ENCODE measurements at places on chromosomes 3 and 15.
A peak's percentile ranks its signal among the peaks of the same experiment; 100 is the strongest.

DNA sequence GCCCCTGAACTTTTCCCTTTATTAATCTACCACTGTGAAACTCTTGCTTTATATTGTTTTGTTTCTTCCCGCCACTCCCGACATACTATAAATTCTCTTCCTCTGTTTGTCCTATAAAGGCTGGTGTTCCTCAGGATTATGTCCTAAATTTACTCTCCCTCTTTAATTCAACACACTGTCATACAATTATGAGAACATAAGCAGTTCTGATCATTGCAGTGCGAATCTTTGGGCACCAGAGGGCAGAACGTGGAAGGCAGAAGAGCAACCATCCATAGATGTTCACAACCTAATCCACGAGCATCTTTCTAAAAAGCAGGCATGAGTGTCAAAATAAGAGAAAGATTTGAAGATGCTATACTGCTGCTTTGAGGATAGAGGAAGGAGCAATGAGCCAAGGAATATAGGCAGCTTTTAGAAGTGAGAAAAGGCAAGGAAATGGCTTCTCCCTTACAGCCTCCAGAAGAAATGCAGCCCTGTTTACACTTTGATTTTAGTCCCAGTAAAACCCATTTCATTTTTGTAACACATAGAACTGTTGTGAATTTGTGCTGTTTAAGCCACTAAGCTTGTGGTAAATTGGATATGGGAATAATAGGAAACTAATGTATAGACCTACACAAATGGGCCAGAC, 179.4 kb downstream of the GBE1 start:
- DNase-seq, result no peak

GRCh38 chr15:72585476-72586058, 68.9 kb upstream of the GOLGA6B start:
- DNase-seq, result no peak

DNA sequence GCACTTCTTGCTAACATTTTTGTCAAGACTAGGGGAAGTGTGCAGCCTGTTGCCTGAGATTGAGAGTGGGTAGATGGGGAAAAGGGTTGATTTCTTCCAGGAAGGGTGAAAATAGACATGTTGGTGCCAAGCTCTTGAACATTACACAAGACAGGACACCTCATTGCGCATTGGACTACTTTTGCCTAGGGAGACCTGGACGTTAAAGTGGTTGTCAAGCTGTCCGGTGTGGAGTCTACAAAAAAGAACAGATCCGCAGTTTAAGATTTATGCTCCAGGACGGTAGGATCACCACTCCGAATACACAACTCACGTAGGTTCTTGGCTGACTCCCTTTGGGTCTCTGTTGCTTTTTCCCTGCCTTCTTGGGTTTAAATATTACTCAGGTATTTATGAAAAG, 56.3 kb upstream of the LRIG1 start:
- no peak for DNase-seq

DNA sequence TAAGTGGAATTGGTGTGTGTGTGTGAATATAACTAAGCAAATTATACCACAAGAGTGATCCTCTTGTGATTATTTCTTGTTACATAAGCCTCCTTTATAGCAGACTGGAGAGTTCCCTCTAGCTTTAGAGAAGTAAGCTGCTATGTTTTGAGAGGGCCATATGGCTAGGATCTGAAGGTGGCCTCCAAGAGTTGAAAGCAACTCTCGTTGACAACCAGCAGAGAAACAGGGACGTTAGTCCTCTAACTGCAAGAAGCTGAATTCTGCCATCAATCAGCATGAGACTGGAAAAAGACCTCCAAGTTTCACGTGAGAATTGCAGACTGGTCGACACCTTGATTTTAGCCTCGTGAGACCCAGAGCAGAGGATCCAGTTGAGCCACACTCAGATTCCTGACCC, 278.5 kb upstream of the ZNF717 start:
- DNase-seq, result no peak

GRCh38 chr3:45441584-45442310, 53.4 kb downstream of the LARS2 start:
- DNase-seq, result no peak

DNA sequence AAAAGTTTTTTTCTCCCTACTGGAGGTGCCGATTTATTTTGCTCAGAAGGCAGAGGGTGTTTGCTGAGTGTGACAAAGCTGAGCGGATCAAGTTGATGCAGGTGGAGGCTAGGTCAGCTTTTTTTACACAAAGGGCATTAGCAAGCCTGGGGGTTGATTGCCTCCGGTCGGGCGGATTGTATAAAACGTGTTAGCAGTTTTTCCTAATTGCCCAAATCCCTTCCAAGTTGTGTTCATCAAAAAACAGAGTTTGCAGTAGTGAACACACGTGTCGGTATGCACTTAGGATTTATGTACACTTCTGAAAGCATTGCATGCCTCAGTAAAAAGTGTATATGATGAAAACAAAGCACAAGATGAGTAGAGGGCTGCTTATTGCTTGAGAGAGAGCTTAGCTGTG, 2.6 kb downstream of the GPR160 start:
- no peak for DNase-seq

GRCh38 chr15:37995461-37996347, 61.3 kb downstream of the TMCO5A start:
- DNase-seq, result no peak

DNA sequence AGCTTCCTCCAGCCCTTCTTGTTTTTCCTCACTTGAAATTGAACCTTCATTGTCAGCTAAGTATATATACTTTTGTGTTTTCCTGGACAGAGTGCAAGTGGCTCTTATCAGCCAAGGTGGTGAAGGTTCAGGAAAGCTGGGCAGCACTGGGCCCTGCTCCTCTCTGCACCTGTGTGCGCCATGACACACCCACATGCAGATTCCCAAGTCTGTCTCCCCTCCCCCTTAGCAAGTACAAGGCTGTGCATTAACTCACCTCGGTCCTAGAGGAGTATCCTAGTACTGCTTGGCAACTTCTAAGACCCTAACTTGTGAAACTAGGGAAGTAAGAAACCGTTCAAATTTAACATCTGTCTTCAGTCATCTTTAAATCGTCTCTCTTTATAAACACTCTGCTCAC, 85.8 kb downstream of the SLC49A4 start:
- DNase-seq, result no peak

DNA sequence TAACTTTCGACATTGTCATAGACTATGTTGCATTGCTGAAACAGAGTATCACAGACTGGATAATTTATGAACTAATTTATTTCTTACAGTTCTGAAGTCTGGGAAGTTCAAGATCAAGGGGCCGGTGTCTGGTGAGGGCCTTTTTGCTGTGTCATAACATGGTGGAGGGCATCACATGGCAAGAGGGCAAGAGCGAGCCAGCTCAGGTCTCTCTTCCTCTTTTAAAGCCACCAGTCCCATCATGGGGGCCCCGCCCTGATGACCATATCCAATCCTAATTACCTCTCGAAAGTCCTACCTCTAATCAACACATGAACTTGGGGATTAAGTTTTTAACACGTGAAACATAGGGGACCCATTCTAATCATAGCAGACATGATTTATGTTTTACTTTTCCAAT, 33.5 kb upstream of the DCUN1D1 start:
- DNase-seq, result no peak

- no peak for DNase-seq
Observed at GRCh38 chr3:124316034-124316287, 324.0 kb upstream of the ROPN1 start.

DNA sequence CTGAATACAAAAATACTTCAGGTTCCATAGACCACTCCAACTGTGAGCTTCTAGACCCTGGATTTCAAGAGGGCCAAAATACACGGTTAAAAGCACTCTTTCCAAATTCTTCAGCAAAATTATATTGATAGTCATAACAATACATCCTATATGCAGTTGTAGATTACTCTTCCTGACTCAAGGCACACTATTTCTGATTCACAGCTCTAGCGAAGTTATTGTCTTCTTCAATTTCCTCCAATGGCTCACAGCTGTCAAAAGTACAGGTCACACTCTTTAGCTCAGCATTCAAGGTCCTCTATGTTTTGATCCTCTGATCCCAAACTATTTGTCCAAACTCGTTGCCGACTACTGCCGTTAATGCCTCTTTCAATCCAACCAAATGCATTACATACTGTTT, 13.5 kb upstream of the CCDC80 start:
- no peak for DNase-seq

DNA sequence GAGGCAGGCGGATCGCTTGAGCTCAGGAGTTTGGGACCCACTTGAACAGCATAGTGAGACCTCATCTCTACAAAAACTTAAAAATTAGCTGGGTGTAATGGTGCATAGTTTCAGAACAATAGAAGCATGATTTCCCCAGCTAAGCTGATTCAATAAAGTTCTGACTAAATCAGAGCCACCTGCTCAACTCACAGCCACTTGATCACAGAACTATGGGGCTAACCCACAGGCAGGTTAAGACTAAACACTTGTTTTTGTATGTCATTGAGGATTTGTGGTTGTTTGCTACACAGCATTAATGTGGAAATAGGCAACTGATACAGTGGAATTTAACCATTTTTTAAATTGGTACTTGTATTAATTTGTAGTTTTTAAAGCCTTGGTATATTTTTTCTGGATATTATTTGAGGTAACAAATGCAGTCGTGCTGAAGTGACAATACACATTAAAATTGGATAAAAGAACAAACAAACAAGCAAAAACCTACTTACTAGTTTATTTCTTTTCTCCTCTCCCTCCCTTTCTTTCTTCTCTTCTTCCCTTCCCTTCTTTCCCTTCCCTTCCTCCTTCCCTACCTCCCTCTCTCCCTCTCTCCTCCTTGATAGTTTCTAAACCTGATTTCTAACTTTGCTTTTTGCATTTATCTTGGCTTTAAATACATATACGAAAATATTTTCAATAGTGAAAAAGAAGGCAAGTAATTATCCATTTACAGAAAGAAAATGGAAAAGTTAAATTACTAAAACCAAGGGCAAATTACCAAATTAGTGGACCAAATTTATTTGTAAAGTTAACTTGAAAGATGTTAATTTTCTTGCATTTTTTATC, 32.1 kb downstream of the OXSM start:
- no peak for DNase-seq

GRCh38 chr3:48427630-48427962, 2.3 kb downstream of the PLXNB1 start:
- DNase-seq, result no peak

DNA sequence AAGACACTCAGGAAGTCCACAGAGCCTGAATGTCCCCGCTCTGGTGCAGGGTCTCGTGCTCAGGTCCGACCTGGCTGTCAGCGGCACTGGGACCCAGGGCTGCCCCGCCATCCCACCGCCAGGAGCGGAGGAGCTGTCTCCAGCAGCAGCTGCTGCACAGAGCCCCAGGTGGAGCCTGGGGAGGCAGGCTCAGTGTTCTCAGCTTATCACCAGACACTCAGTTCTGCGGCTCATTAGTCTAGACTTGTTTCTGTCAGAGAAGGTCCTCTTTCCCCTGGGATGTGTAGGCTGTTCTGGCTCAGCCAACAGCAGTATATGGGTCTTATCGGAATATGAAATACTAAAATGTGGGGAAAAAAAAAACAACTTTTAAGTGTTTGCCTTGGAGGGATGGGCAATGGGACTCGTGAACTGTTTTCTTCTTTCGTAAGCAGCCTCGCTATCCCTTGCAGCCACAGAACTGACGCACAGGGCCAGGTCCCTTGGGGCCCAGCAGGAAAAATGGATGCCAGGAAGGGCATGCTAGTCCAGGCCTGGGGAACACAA, 75.9 kb downstream of the KLF13 start:
- no peak for DNase-seq

DNA sequence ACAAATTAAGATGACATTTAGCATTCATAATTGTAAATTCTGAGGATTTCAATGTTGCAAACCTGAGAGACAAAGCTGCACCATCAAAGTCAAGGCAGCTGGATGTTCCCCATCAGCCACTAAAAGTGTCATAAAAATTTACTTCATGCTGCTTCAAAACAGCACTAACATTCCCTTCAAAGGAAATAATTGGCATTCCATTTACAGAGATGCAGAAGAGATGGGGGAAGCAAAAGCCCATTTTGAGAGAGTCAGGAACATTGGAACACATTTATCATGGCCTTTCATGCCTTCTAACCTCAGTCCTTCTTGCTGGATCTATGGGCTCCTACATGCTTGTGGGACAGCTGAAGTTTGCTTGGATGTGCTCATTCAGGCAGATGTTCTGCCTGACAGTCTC, 6.4 kb upstream of the TMEM158 start:
- DNase-seq, result no peak

- no peak for DNase-seq
Observed at GRCh38 chr15:53830707-53831386, 71.4 kb upstream of the WDR72 start.

DNA sequence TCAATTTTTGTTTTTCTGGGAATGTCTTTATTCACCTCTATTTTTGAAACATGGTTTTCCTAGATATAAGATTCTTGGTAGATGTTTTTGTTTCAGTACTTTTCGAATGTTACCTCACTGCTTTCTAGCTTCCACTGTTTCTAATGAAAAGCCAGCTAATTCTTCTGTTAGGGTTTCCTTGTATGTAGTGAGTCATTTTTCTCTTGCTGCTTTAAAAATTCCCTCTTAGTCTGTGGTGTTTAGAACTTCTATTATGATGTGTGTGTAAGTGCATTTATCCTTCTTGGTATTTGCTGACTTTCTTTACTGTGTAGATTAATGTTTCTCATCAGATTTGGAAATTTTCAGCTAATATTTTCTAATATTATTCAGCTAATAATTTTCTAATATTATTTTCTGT, 151.1 kb upstream of the OSTN start:
- DNase-seq, result no peak

- no peak for DNase-seq
Observed at GRCh38 chr3:43858294-43858701, 167.6 kb downstream of the ABHD5 start.

GRCh38 chr15:68380456-68380855, 51.5 kb downstream of the ITGA11 start:
- DNase-seq, result no peak

- DNase-seq, result peak; percentile 68
Observed at GRCh38 chr3:129577925-129578786, 28.3 kb downstream of the PLXND1 start.

- no peak for DNase-seq
Observed at GRCh38 chr3:47573190-47574172, 5.2 kb downstream of the CSPG5 start.

- no peak for DNase-seq
Observed at GRCh38 chr15:91885054-91885453, 31.5 kb downstream of the SLCO3A1 start.

DNA sequence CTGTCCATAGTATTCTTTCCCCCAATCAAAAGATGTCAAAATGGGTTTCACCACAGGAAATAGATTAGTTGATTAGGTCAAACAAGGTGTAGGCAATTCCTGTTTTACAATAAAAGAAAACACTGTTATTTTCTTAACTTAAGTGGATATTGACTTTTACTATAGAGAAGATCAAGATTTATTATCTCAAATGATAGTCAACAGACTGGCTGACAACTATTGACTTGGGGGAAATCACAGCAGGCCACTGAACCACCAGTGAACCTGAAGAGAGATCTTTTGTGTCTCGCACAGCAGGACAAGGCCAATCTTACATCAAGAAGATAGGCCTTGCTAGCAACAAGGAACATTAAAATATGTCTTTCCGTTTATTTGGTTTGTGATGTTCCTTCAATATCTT, 1187.6 kb downstream of the SI start:
- no peak for DNase-seq

- no peak for DNase-seq
Observed at GRCh38 chr15:101060576-101061551, 141.7 kb downstream of the LRRK1 start.
